ENCODE measurements at places on chromosomes 5 and 9. TPM values are rescaled to one million over a fixed set of nuclear protein-coding genes. Genes with fewer than 3 reads are reported as not detected.

The PIP5K1B gene
- 7.0 TPM for total RNA-seq

The WNK2 gene
- total RNA-seq, result 21.3 TPM

The GPR150 gene
- not detected for total RNA-seq

The KCNT1 gene
- 1.8 TPM for total RNA-seq

The SLC45A2 gene
- 0.23 TPM for total RNA-seq

The PCDHA9 gene
- 0.58 TPM for total RNA-seq

The CCIN gene
- 0.64 TPM for total RNA-seq

The HTR1A gene
- 0.23 TPM for total RNA-seq

The NPDC1 gene
- 28.6 TPM for total RNA-seq

The EQTN gene
- total RNA-seq, result 1.4 TPM

The PHF24 gene
- total RNA-seq, result 0.23 TPM

The TLX3 gene
- not detected for total RNA-seq

The FOXD4L4 gene
- 0.06 TPM for total RNA-seq

The LCN1 gene
- not detected for total RNA-seq

The CDC37L1 gene
- total RNA-seq, result 20.3 TPM

The HAPLN1 gene
- total RNA-seq, result 1.8 TPM

The RIOK2 gene
- total RNA-seq, result 19.9 TPM

The FANCG gene
- 27.7 TPM for total RNA-seq

The SPATA31D4 gene
- not detected for total RNA-seq

Measured in metanephros (tissue), 2 donors.